ENCODE measurements at places on chromosomes 3 and 15.

- no peaks in the 10 kb centered on the region for H3K36me3 ChIP-seq
- no peak overlapping the region for H3K27ac ChIP-seq
- H3K4me1 ChIP-seq, result peaks cover 11% of the 10 kb centered on the region
- peak; percentile 31 for DNase-seq
- no peaks in the 10 kb centered on the region for H3K27me3 ChIP-seq
Measured at GRCh38 chr15:31473385-31474058, 146.9 kb downstream of the KLF13 start.

DNA sequence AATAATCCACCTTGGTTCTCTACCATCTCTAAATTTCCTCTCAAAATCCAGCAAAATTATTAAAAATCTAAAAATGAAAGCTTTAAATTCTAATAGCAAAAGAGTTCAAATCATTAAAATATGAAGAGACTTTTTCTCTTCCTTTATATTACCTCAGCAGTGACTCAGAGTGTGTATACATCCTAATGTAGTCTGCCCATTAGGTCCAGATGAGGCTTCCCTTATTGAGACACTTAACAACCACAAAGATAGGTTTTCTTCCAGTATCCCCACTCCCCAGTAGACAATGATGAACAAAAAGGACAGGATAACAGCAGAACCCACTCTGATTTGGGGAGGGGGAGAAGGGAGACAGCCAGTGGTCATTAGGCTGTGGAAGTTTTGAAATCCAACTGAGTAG is 61.5 kb upstream of the DCBLD2 start:
- H3K27me3 ChIP-seq, result no peaks in the 10 kb centered on the region
- no peaks in the 10 kb centered on the region for H3K36me3 ChIP-seq
- no peak overlapping the region for H3K4me3 ChIP-seq
- H3K27ac ChIP-seq, result peak overlapping the region; percentile 99
- no peak for DNase-seq
- H3K4me1 ChIP-seq, result peaks cover 77% of the 10 kb centered on the region

GRCh38 chr15:63834500-63835210 is 907 bp upstream of the HERC1 start:
- DNase-seq, result no peak
- H3K27ac ChIP-seq, result peak overlapping the region; percentile 42
- H3K4me3 ChIP-seq, result peak overlapping the region; percentile 78

DNA sequence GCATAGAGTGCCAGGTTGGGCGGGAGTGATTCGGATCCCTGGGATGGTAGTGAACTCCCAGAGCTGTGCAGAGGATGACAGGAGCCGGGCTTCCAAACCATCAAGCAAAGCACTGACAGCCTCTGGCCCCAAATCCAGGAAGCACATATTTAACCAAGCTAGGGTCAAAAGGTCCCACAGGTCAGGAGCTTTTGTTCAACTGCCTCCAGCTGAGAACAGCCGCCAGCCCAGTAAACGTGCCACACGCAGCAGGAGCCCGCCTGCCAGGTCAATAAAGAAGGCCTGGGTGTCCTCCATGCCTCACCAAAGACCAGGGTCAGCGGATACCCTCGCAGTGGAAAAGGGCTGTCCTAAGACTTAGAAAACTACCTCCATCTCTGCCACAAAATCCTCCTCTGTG is 184.7 kb upstream of the LINGO1 start:
- no peak overlapping the region for H3K4me3 ChIP-seq
- DNase-seq, result no peak
- H3K27me3 ChIP-seq, result peaks cover 34% of the 10 kb centered on the region
- H3K27ac ChIP-seq, result no peak overlapping the region
- H3K4me1 ChIP-seq, result no peaks in the 10 kb centered on the region

DNA sequence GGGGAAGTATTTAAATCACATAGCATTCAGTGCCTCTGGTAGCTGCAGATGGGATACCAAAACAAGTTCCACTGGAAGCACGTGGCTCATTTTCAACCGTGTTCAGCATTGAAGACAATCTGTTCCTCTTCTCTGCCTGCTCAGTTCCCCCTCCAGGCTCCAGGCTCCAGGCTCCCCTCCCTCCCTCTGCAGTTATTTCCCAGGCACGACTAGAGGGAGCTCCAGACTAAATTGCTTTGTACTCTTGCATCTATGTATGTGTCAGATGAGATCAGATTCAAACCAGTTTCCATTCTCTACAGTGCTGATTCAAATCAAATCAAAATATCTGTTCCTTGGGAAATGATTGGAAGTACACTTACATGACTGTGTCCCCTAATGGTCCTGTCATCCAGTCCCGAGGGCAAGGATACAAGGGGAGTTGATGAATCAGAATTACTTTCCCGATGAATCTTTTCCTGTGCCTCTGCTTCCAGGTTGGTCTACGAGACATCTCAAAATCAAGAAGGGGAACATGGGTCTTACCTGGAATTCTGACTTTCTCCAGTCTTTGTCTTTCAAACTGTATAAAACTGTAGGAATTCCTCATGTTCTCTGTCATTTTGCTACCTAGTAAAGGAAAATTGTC is 600.5 kb downstream of the EDEM1 start:
- no peaks in the 10 kb centered on the region for H3K4me1 ChIP-seq
- no peak overlapping the region for H3K4me3 ChIP-seq
- no peaks in the 10 kb centered on the region for H3K36me3 ChIP-seq
- no peaks in the 10 kb centered on the region for H3K27me3 ChIP-seq

DNA sequence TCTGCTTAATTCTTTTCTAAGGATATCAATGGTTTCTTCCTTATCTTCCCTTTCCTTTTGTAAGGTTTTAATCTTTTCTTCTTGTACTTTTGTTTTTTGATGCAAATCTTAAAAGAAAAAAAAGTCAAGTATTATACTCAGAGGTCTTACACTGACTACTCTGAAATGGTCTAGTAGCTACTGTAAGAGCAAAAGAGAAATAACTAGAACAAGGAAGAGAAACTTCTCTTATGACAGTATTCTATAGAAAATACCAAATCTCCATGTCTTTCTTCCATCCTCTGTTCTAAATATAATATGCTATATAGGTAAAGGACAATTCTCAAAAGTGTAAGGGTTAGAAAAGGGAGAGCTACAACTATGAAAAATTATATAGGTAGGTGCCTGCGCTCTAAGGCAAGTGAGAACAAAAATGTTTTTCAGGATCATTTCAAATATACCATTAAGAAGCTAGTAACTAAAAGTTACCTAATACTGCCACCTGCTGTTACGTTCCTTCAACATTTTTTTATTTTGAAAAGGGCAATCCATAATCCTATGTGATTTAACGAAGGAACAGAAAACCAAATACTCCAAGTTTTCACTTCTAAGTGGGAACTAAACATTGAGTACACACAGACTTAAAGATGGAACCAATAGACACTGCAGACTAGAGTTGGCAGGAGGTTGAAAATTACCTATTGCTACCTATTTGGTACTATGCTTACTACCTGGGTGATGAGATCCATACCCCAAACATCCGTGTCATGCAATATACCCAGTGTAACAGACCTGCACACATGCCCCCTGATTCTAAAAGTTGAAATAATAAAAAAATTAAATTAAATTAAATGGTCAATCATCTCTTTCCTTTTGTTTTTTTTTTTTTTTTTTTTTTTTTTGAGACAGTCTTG is 36.7 kb downstream of the CIP2A start:
- no peaks in the 10 kb centered on the region for H3K4me1 ChIP-seq
- H3K27me3 ChIP-seq, result no peaks in the 10 kb centered on the region
- no peak overlapping the region for H3K4me3 ChIP-seq
- H3K27ac ChIP-seq, result no peak overlapping the region
- H3K36me3 ChIP-seq, result peaks cover 87% of the 10 kb centered on the region

DNA sequence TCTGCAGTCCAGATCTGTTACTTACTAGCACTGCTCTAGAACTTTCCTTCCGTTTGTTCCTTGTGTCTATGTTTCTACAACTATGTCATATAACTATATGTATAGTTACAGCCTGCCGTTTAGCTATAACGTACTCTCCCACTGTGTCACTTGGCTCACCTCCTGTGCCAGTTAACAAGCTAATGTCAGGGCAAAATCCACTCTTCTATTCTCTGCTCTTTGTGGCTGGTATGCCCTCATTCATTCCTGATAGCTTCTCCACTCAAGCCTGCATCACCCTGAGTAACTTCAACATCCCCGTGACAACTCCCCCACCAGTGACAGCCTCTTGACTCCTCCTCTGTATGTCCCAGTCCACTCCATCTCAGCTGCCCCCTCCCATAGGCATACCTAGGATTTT is 229.2 kb downstream of the TJP1 start:
- H3K27me3 ChIP-seq, result peaks cover 25% of the 10 kb centered on the region
- no peak overlapping the region for H3K4me3 ChIP-seq
- H3K27ac ChIP-seq, result no peak overlapping the region

GRCh38 chr3:14505803-14506500 is 34.2 kb downstream of the GRIP2 start:
- no peak for DNase-seq
- H3K27ac ChIP-seq, result no peak overlapping the region
- H3K36me3 ChIP-seq, result no peaks in the 10 kb centered on the region
- H3K4me1 ChIP-seq, result no peaks in the 10 kb centered on the region
- H3K4me3 ChIP-seq, result no peak overlapping the region
- no peaks in the 10 kb centered on the region for H3K27me3 ChIP-seq

Data from RWPE2 (cell line).